ENCODE measurements at places on chromosomes 5 and 9.
A peak's percentile ranks its signal among the peaks of the same experiment; 100 is the strongest.

DNA sequence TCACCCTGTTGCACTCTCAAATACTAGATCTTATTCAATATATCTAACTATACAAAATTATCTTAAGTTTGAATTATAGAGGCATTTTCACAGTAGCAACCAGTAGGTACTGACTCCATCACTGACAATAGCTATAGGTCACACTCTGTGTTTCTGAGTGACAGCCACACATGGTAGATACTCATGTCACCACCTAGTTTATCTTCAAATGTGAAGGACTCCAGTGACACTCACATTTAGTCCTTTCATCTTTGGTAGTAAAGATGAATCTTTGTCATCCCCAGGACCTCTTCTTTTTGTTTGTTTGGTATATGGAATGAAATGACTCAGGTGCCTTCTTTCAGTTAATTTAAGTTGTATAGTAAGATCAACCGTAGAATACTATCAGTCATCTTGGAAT lies 102.5 kb upstream of the DHFR start:
- DNase-seq: no peak

DNA sequence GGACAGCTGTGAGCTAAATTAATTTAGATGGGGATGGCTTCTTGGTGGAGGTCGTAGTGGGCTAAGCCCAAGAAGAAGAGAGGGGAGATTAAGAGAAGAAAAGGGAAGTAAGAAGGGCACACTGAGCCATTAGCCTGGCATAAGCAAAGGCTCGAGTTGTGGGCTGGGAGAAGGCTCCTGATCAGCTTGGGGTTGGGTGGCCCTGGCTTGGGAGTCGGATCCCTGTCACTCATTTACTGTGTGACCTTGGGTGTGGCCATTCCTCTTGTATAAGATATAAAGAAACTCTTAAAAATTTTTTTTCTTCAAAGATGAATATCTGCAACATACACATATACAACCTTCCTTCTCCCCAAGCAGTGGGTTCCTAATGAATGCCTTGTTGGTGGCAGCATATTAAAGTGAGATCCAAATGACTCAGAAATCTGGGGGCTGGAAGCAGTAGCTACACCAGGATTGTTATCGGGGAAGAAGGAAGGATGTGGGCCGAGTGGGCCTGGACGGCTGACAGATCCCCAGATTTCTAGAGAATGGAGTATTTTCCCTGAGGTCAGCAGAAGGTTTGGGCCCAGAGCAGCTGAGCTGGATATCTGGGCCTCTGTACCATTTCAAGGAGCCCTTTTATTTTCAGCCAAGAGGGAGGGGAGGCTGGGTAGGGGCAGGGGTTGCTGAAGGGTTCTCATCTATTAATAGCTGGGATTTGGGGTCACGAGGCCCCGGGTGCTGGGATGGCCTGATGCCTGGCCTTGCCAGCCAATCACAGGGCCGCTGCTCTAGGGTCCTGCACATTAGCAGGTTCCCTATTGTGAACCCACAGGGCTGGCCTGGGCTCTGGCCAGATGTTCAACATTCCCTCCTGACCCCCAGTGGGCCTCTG lies 52.1 kb downstream of the PPARGC1B start:
- DNase-seq: no peak

DNA sequence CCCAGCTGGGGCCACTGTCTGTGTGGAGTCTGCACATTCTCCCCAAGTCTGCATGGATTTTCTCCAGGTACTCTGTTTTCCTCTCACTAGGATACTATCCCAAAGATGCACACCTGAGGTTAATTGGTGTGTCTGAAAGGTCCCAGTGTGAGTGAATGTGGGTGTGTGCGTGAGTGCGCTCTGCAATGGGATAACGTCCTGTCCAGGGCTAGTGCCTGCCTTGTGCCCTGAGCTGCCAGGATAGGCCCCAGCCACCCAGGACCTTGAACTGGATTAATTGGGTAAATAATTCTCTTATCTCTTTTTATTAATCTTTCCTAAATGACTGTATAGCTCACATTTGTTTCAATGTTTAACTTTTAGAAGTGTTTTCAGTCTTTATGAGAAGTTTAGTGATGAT lies 11.5 kb upstream of the PANK3 start:
- no peak for DNase-seq

DNA sequence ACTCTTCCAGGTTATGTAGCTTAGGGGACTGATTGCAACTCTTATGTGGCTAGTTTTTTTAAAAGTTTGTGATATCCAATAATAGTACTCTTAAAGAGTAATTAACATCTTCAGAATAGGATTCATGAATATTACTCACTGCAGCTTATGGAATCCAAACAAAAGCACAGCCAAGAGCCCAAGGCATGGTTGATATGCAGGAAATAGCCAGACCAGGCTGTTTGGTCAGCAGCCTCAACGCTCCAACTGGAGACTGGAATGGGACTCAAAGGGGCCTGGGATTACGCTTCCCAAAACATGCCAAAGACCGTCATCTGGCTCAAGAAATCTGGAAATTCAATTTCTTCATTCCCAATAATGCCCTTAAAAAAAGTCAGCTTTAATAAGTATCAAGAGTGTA lies 268.6 kb downstream of the SEC61B start:
- no peak for DNase-seq

GRCh38 chr9:105244734-105245028 lies 230 bp downstream of the SLC44A1 start:
- no peak for DNase-seq

- DNase-seq: peak; percentile 74
Observed at GRCh38 chr5:119315516-119315949, 40.3 kb upstream of the TNFAIP8 start.
